ENCODE measurements at places on chromosomes 12 and 14. TPM values are rescaled to one million over a fixed set of nuclear protein-coding genes. Genes with fewer than 3 reads are reported as not detected.

Gene IKZF4
- total RNA-seq, result 9.6 TPM

DNA sequence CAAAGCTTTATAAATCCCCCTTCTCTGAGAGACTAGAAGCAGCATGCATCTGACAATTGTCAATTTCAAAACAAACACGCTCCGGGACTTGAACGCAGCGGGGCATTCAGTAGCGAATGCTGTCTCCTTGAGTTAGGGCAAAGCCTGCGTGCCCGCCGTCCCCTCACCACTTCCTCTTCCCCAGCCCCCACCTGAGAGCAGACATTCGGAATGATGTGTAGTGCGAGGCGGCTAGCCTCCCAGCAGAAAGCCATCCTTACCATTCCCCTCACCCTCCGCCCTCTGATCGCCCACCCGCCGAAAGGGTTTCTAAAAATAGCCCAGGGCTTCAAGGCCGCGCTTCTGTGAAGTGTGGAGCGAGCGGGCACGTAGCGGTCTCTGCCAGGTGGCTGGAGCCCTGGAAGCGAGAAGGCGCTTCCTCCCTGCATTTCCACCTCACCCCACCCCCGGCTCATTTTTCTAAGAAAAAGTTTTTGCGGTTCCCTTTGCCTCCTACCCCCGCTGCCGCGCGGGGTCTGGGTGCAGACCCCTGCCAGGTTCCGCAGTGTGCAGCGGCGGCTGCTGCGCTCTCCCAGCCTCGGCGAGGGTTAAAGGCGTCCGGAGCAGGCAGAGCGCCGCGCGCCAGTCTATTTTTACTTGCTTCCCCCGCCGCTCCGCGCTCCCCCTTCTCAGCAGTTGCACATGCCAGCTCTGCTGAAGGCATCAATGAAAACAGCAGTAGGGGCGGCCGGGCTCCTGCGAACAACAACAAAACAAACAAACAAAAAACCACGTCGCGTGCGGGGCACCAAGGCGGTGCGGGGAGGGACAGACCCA, 2.2 kb downstream of the PRMT8 start:
- no peak for DNase-seq

GRCh38 chr12:59828521-59828920, 232.7 kb downstream of the SLC16A7 start:
- DNase-seq, result no peak

Gene RNASE1
- total RNA-seq, result 396 TPM

Gene CEBPE
- total RNA-seq, result not detected

- no peak for DNase-seq
These were observed 41.2 kb upstream of the MEG3 start for GRCh38 chr14:100784523-100785337.

Gene CLSTN3
- 40.0 TPM for total RNA-seq

GRCh38 chr14:67187826-67188225, 1.4 kb upstream of the GARIN2 start:
- no peak for DNase-seq

Gene NGB
- total RNA-seq, result not detected

- no peak for DNase-seq
These were observed 7.3 kb downstream of the STAT6 start for GRCh38 chr12:57103856-57104255.

Gene DTX1
- total RNA-seq, result 27.5 TPM

- no peak for DNase-seq
These were observed 14.0 kb downstream of the ULK1 start for GRCh38 chr12:131908092-131909080.

GRCh38 chr12:16611146-16611545, 5.2 kb upstream of the LMO3 start:
- DNase-seq, result no peak

DNA sequence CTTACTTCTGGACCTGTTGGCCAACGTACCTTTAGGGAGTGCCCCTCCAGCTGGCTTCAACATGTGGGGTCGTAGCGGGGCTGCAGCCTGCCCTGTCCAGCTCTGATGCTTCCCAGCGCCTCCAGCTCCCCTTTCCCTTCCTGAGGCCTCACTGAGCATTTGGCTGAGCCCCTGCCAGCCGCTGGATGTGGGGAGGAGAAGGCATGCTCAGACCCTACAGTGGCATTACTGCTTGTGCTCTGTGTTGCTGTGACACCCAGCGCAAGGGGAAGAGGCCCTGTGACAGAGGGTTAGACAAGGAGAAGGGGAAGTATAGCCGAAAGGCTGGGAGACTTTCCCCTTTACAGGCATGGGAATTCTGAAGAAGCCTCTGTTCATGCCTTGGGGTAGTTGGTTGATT, 145.9 kb downstream of the PRKCH start:
- no peak for DNase-seq

Gene ADAM20
- 3.1 TPM for total RNA-seq

DNA sequence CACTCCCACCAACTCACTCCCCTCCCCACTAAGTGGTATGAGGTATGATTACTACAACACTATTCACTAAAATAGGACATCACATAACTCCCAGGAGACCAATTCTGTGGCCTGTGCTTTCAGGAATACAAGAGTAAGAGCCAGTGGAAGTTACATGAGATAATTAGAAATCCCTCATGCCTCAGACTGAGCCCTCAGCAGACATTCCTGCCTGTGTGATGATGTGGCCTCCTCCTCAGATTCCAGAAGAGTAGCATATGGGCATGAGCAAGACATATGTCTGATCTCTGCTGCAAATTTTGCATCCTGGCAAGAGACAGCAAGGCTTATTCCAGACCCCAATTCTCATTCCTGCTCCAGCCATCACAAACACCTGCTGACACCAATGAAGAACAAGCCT, 46.0 kb upstream of the BMP4 start:
- no peak for DNase-seq

Gene TBX5
- total RNA-seq, result not detected

DNA sequence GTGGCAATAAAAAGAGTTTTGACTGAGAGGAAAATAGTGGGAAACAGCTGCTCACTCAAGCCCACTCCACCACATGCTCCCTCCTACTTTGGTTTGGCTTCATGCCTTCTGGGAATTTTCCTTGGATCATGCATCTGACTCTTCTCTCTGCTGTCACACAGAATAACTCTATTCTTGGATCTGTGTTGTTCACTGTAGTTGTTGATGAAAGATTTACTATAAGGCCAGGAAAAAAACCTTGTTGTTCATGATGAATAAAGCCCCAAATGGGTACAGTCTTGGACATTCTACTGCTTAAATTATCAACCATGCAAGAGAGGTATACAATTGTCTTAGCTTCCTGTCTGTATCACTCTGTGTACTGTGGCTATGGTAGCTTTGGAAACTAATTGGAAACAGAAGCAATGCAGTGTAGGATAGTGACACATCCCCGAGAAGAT, 70.5 kb downstream of the TMX1 start:
- no peak for DNase-seq

Gene ZFHX2
- total RNA-seq, result 2.1 TPM

DNA sequence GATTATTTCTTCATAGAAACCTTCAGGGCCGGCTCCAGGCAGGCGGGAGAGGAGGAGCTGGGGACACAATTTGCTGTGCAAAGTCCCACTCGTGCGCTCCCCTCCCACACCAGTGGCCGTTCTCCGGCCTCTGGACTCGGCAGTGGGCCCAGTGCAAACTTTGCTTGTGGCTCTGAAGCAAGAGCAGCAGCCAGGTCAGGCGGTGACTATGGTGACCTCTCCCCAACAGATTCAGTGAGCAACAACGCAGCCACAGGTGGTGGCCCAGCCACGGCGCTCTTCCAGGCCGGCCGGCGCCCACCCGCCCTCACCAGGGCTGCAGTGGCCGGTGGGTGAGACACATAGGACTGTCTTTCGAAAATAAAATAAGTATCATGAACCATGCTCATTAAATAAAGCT, 29.5 kb downstream of the VPS37B start:
- DNase-seq, result no peak

Gene TMTC2
- total RNA-seq, result 23.1 TPM

DNA sequence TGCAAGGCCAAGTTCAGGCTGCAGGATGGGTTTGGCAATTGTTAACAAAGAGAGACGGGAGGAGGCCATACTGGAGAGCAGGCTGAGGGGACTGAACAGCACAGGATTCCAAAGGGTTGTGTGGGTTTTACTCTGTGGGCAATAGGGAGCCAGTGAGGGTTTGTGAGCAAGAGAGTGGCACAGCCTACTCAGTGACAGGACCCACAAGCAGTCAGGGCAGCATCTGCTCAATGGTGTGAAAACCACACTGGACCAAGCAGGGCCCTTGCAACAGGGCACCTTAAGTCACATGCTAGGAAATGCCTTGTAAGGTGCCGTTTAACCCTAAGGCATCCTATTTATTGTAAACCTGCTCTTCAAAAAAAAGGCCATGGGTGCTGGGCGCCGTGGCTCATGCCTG, 22.0 kb downstream of the SYNE3 start:
- no peak for DNase-seq

Gene PRB3
- total RNA-seq, result not detected

Gene LPAR5
- 11.4 TPM for total RNA-seq

DNA sequence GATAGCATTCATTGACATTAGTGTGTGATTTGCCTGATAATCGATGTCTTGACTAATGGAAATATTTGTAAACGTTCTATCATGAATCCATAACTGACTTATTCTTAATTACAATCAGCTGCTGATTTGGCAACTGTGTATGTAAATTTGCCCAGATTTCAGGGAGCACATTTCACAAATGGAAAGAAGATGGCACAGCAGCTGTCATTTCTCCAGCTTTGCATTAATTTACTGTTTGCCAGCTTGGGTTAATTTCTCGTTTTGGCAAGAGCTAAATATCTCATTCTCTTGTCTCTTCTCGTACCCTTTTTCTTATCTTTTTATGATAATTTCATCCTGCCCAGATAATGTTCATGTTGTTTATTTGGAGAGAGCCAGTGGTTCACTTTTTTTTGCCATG, 22.9 kb downstream of the TDP1 start:
- no peak for DNase-seq

Gene HVCN1
- total RNA-seq, result 13.8 TPM

DNA sequence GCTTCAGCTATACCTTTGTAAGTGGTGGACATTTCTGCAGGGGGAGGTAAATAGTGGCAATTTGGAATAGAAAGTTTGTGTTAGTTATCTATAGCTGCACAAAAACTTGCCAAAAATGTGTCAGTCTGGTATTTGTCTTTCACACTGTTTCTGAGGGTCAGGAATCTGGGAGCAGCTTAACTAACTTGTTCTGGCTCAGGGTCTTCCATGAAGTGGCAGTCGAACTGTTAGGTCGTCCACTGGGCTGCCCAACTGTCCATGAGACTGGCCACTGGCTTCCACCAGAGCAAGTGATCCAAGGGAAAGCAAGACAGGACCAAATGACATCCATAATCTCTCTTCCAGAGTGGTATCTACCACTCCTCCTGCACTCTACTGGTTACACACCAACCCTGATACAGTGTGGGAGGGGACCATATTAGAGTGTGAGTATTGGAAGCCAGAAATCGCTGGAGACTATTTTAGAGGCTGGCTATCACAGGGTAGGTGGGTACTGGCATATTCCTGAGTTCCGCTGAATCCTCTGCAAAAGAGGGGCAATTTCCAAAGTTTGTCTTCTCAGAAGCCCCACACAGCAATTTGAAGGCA, 60.9 kb downstream of the DYRK2 start:
- DNase-seq, result no peak

Gene NCAPD2
- total RNA-seq, result 29.3 TPM

Gene OVCH1
- total RNA-seq, result 0.20 TPM

Gene LAG3
- total RNA-seq, result 2.8 TPM

Gene GPX2
- not detected for total RNA-seq

DNA sequence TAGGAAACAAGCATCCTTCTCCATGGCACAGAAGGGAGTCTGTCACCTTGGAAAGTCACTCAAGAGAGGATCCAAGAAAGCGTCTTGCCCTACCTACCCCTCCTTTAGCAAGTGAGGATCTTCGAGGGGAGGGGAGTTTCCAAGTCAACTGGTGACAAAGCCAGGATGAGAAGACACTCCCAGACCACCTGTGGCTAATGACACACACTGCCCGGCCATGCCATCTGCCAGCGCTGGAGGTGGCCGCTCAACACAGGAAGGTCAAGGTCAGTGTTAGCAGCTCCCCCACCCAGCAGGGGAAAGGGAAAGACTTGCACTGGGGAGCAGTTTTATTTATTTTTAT, 41.3 kb downstream of the ELK3 start:
- no peak for DNase-seq

- DNase-seq, result peak; percentile 64
These were observed at the start of gene TXNRD1 for GRCh38 chr12:104215638-104216297. Gene TXNRD1 (plus strand): TSS chr12:104215779. CDS start chr12:104215803, 24 bp downstream.

GRCh38 chr14:65198346-65198745, 96.0 kb upstream of the MAX start:
- DNase-seq, result no peak

- DNase-seq, result no peak
These were observed 272.1 kb downstream of the LRIG3 start for GRCh38 chr12:58648176-58648575.

DNA sequence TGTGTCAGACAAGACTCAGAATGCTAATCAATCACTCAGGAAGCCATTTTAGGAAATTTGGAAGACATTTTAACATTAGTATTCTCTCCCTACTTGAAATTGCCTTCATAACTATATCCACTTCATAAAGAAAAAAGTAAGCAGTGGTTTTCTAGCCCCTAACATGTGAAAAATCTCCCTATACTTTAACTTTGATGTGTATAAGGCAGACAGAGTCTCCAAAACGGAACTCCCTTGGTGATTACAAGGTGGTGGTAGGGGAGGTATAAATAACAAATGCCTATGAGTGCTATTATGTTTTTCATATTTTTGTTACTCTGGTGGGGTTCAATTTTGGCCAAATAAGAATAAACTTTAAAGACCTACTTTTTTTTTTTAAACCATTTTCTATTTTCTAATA, 300.3 kb downstream of the BTG1 start:
- no peak for DNase-seq

DNA sequence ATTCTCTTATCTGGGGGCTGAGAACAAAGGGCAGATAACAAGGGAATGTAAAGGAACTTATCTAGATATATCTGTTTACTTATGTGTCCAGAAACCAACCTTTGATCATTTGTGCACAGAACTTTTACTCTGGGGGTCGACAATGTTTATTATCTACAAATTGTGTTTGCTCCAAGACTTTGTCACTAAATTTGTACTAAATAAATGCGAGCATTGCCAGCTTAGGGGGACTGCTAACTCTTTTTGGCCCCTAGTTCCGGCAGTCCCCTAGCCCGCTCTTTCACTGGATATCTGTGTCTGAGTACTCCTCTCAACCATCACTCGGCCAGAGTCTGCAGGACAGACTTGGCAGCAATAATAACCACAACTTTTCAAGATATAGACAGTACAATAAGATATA, 88.2 kb downstream of the FSCB start:
- no peak for DNase-seq

DNA sequence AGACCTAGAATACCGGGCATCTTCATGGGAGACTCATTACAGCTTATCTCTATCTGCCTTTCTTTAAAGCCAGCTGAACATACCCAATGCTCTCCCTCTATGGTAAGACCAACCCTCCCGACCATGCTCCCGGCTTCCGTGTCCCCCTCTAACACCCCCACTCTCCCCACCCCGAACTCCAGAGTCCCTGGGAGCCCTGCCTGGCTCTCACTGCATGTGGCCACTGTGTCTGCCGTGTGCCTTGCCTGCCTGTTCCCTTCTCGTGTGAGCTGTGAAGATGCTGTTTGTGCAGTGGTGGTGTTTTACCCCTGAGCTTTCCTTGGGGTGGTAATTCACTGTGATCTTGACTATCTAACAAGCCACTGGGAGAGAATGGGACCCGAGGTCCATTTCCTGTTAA, 146.4 kb upstream of the FKBP4 start:
- DNase-seq, result no peak

- no peak for DNase-seq
These were observed 271.1 kb upstream of the LRIG3 start for GRCh38 chr12:59191372-59191771.

- no peak for DNase-seq
These were observed 8.4 kb upstream of the INF2 start for GRCh38 chr14:104680806-104681688.

GRCh38 chr14:77177702-77178101, 3.9 kb upstream of the TMEM63C start:
- DNase-seq, result no peak

Data from tibial nerve (tissue), 4 donors.